Suppressor macrophage treated with lipopolysaccharide for 4 hours (primary cell): ENCODE measurements at places on chromosomes 11 and 22.

- no peak for DNase-seq
Observed at GRCh38 chr22:44249376-44250147, 63.2 kb downstream of the SHISAL1 start.

- no peak for DNase-seq
Observed at GRCh38 chr11:1235901-1236315, 13.0 kb downstream of the MUC5B start.

DNA sequence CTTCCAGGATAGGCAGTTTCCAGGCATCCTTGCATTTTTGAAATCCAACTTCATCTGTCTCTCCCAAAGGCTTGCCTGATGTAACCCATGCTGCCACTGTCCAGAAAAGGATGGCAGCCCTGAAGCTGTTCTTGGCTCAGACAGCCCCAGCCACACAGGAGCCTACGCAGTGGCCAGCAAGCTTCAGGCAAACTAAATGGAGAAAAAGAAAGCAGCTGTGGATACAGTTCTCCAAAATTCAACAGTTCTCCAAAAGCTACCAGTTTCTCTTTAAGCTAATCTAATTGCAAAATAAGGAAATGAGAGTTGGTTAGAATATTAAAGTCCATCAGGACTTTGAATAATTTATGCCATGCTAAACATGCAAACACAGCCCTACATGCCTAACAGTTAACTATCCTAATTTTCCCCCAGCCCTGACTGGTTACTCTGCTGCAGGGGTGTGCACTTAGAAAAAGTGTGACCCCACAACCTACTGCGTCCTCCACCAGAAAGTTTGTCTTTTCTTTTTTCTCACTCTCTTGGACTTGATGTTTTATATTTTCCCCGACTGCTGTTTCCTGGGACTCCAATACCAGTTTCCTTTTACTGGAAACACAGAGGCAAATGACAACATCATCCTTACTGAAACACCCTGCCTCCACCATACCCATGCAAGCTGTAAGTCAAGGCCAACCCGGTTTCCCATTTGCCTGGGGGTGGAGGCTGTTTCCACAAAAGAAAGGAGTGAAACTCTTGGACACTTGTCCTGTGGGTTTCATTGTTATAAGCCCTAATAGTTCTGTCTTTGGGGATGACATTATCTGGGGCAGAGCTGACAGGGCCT, 69.1 kb upstream of the OR5AN1 start:
- peak; percentile 75 for DNase-seq

DNA sequence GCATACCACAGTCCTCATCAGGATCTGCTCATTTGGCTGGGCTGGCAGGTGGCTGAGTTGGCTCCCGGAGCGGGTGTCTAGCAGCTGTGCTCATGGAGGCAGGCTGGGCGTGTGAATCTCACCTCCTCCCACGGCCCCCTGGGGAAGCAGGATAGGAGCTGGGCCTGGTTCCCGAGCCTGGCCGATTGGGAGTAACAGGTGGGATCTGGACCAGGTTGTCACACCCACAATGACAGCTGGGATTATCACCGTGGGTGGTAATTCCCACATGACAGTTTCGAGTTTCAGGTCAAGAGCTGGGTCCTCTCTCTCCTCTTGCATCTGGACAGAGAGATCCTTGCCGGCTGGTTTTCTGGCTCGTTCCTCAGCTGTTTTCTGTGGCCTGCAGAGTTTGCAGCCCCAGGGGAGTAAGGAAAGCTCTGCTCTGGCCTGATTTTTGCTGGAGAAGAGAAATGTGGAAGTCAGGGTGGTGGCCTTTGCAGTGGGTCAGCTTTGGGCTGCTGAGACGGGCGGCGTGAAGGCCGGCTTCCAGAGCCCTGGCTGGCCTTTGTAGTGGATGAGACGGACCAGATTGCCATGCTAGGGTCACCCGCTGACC, 57.0 kb downstream of the BCR start:
- no peak for DNase-seq

DNA sequence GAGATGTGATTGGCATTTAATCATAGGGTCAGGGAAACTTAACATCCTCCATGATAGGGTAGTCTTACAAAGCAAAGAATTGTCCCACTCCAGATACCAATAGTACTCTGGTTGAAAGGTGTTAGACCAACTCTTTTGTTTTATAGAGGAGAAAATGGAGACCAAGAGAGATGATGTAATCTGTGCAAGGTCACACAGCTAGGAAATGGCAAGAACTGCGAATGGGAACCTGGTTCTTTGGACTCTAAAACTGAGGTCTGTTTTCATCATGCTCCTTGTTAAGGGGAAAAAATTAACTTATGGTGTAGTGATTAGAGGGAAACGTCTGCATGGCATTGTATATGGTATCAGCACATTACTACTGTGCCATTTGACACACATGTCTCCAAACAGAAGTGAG, 171.1 kb downstream of the COMMD9 start:
- DNase-seq: no peak

- no peak for DNase-seq
Observed at GRCh38 chr11:34642001-34642554, 21.2 kb downstream of the EHF start.
